Posterior vena cava (tissue), 2 donors: ENCODE measurements at places on chromosomes 6 and 20. TPM values are rescaled to one million over a fixed set of nuclear protein-coding genes. Genes with fewer than 3 reads are reported as not detected.

- no peak for DNase-seq
Measured at GRCh38 chr6:42400886-42401612, 50.7 kb downstream of the TRERF1 start.

GRCh38 chr6:117907601-117908245 lies 659 bp downstream of the SLC35F1 start:
- DNase-seq, result peak; percentile 74

DNA sequence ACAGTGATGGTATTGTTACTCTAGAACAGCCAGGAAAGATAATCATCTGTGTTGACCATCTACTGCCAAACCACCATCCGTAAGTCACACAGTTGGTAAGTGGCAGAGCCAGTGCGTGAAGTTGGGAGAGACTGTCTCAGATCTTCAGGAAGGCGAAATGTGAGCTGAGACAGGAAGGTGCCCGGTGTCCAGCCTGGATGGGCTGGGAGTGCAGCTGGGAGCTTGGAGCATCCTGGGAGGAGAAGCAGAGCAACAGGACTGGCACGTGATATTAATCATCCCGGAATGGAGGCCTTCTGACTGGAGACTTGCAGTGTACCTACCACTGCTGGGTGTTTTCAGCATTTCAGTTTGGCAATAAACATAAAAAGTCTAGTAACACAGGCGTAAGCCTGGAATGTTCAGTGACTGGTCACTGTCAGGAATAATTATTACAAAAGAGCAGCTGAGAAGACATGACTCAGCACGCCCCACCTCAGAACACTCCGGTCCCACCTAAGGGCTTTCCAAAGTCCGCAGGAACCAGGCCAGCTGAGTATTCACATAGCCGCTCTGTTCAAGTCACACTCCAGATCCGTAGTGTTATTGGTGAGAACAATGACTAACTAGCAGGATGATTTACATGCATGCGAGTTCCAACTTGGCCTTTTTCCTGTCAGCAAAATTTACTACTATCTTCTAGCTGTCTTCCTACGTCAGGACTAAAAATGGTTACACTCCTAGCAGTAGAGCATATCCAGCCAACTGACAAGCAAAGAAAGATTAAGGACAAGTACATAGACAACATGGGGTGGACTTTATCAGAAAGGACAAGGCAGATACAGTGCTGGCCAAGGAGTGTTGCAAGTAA lies 45.1 kb upstream of the PNRC1 start:
- DNase-seq, result peak; percentile 97

- no peak for DNase-seq
Measured at GRCh38 chr6:85866370-85866730, 223.7 kb upstream of the SYNCRIP start.

- DNase-seq, result no peak
Measured at GRCh38 chr20:53660947-53661381, 67.3 kb upstream of the ZNF217 start.

GRCh38 chr6:128491610-128492206 lies 28.7 kb downstream of the PTPRK start:
- DNase-seq, result no peak

GRCh38 chr6:6623553-6623952 lies 35.0 kb downstream of the LY86 start:
- DNase-seq, result no peak

- DNase-seq, result no peak
Measured at GRCh38 chr20:10076126-10077080, 41.6 kb downstream of the ANKEF1 start.

- no peak for DNase-seq
Measured at GRCh38 chr6:43950051-43950605, 177.1 kb downstream of the MRPL14 start.

DNA sequence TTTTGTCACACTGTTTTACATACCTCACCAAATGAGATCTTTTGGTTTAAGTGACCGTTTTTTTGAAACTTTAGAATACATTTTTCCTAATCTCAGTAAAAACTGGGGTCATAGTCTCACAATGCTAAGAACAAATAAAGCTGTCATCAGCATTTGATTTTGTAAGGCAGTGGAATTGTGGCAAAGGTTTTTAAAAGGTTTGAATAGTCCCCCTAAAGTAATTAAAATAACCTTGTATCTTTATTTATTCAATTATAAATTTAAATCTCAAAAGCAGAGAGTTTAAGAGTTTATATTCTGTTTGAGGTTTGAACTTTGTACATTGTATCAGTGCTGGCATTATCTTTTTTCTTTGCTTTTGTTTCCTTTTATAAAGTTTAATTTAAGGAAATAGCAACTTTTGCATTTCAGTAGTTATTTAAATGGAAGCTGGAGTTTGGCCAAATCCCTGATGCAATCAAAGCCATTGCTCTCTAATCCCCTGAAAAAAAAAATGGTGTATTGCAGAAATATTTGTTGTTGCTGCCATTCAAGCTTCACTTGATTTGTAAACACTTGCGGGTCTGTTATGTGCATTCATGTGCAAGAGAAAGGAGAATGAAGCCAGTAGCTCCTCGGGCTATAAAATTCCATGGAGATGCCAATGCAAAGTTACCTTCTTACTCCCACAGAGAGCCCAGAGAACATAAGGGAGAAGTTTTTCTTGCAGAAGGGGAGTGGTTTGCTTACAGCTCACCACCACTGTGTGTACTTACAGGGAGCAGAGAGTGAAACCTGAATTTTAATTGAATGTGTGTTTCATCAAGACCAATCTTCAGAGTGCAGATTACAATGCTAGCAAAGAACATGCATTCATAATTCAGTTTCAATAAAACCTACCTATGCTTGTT lies 391.8 kb downstream of the ARHGAP18 start:
- no peak for DNase-seq

DNA sequence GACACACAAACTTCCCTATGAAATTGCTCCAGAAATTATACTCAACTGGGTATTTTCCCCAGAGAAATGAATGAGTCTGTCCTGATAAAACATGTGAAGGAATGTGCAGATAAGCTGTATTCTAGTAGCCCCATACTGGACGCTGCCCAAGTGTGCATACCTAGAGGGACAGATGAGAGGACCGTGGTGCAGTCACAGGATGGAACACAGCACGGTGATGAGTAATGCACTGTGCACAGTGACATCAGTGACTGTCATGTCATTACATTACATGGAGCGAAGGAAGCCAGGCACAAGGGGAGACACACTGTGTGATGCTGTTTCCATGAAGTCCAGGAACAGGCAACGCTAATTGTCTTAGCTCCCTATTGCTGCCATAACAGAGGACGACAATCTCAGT lies 155.5 kb downstream of the CDH4 start:
- DNase-seq, result peak; percentile 29

- no peak for DNase-seq
Measured at GRCh38 chr6:78841111-78841510, 26.2 kb upstream of the IRAK1BP1 start.

GRCh38 chr20:19341348-19342053 lies 129.1 kb downstream of the SLC24A3 start:
- no peak for DNase-seq

DNA sequence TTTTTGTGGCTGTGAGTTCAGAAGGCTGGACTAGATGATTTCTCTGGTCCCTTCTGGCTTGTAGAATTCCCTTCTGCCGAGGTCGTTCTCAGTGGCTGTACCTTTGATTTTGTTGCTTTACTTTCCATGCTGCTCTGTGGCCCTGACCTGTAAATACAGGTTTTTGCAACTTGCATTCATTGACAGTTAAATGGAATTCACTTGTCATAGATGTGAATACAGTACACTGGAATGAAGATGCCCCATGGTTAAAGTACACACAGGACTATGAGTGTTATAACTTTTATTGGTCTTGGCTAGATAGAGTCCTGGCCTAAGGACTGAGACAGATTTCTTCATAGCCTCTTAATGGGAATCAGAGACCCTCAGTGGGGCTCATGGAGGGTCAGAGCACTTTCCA lies 12.9 kb upstream of the EFCAB8 start:
- no peak for DNase-seq

- DNase-seq, result no peak
Measured at GRCh38 chr6:131565056-131565455, 8.0 kb upstream of the ARG1 start.

GRCh38 chr6:56915832-56916231 lies 39.1 kb upstream of the BEND6 start:
- DNase-seq, result no peak

DNA sequence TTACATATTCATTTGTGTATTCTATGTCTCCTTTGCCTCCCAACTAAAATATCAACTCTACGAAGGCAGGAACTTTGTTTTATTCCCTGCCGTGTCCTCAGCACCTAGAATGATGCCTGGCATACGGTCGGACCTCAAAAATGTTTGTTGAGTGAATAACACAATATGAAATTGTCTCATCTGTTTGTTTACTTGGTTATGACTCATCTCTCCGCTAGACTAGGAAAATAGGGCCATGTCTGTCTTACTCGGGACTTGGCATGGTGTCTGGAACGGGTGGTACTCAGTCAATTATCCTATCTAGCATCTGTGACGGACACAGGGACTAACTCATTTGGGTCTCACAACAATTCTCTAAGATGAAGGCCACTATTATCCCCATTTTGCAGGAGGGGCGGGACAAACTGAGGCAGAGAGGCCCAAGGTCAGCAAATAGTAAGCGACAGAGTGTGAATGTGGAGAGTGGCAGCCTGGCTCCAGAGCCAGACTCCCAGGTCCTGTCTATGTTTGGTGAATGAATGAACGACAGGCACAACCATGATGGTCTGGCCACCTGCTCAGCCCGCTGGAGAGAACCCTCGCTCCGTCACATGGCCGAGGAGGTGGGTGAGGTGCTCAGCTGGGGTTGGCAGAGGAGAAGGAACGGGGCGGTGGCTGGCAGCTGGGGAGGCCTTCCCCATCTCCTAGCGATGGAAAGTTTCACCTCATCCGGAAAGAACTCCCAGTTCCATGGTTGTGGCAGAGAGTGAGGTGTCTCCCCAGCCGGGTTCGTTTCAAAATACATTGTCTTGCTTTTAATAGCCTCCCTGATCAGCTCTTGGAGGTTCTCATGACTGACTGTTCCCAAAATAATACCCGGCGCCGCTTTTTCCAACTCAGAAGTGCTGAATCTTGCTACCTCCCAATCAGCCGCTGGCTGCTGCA lies 27.6 kb upstream of the NFATC2 start:
- no peak for DNase-seq

DNA sequence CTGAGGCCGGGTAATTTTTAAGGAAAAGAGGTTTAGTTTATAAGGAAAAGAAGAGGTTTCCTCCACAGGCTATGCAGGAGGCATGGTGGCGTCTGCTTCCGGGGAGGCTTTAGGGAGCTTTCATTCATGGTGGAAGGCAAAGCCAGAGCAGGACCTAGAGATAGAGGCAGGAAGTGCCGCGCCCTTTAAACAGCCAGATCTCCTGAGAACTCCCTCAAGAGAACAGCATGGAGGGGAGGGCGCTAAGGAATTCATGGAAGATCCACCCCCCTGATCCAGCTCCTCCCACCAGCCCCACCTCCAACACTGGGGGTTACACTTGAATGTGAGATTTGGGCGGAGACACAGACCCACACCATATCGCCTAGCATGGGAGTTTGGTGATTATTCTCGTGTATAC lies 13.9 kb upstream of the DACT2 start:
- DNase-seq, result no peak

DNA sequence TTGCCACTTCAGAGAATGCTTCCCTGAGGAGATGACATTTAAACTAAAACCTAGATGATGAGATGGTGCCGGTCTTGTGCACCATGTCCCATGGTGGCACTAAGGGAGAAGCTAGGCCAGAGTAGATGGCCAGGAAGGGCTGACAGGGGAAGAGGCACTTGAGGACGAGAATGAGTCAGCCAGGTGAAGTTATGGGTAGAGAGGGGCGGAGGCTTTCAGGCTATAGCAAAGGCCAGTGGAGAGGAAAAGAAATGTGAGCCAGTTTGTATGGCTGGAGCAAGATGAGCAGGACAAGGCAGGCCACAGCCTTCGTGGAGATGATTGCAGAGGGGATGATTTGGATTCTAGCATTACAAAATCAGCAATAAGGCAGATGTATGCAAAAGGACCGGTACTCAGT lies 44.7 kb upstream of the ADGRF4 start:
- no peak for DNase-seq

- no peak for DNase-seq
Measured at GRCh38 chr20:64069614-64070243, 6.7 kb downstream of the TCEA2 start.

DNA sequence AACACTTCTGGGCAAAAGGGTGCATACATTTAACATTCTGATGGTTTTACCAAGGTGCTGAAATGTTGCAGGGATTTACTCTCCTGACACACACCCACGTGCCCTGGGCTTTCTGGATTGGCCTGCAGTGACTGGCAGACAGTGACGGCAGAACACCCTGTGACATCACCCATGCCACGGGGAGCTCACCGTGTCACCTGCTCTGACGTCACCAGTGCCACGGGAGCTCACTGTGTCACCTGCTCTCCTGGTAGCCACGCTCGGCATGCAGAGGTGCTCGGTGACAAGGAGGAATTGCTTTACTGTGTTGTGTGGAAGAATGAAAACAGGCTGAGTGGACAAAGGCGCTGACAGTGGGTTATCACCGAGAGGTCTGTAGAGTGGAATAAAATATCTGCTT lies 99.3 kb downstream of the RAMACL start:
- DNase-seq, result peak; percentile 68

- DNase-seq, result no peak
Measured at GRCh38 chr6:101281266-101281665, 112.2 kb upstream of the GRIK2 start.

GRCh38 chr6:123844011-123844410 lies 40.3 kb downstream of the NKAIN2 start:
- no peak for DNase-seq

GRCh38 chr6:161546632-161547031 lies 272.8 kb upstream of the AGPAT4 start:
- no peak for DNase-seq

Gene CBLN4
- total RNA-seq, result 0.14 TPM

Gene FOXS1
- 5.0 TPM for total RNA-seq

Gene PCSK2
- total RNA-seq, result 0.24 TPM

Gene F13A1
- 100 TPM for total RNA-seq

Gene ACTL10
- 1.2 TPM for total RNA-seq

Gene FOXO3
- total RNA-seq, result 57.7 TPM

Gene ATAT1
- 7.2 TPM for total RNA-seq

Gene WTAP
- total RNA-seq, result 70.1 TPM

Gene AP5S1
- total RNA-seq, result 8.8 TPM

Gene PTPRT
- 0.10 TPM for total RNA-seq

Gene CRISP2
- not detected for total RNA-seq

Gene SLC22A1
- total RNA-seq, result 1.9 TPM

Gene DEFB124
- total RNA-seq, result 0.76 TPM

Gene TTI1
- 12.7 TPM for total RNA-seq

Gene SNHG17
- total RNA-seq, result 36.3 TPM

Gene TNXB
- 189 TPM for total RNA-seq
